ENCODE measurements at places on chromosomes 5 and 9.

DNA sequence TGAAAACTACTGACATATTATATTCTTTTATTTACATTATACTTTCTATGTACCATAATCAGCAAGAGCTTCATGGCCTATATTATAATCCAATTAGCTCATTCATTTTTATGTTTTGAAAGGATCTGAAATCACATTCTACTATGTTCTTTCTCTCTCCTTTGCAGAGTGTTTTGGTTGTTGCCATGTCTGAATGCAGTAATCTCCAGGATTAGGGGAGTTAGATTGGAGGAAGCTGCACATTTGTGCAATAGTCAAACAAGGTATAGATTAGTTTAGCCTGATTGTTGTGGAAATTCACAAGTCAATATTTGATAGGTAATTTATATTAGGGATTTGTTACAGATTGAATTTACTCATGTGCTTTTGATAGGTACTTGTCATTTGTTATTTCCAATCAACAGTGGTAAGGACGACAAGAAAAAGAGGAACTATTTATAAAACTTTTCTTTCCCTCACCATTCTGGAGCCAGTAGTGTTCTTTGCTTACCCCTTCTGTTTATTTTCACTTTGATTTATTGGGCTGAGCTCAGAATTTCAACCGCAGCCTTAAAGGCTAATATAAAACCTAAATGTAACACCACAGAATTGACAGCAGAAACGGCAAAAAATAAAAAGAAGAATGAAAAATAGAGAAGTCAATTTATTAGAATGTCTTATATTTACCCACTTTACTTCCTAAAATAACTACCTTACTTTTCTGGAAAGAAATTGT lies 597.0 kb downstream of the CHSY3 start:
- no peak for DNase-seq

DNA sequence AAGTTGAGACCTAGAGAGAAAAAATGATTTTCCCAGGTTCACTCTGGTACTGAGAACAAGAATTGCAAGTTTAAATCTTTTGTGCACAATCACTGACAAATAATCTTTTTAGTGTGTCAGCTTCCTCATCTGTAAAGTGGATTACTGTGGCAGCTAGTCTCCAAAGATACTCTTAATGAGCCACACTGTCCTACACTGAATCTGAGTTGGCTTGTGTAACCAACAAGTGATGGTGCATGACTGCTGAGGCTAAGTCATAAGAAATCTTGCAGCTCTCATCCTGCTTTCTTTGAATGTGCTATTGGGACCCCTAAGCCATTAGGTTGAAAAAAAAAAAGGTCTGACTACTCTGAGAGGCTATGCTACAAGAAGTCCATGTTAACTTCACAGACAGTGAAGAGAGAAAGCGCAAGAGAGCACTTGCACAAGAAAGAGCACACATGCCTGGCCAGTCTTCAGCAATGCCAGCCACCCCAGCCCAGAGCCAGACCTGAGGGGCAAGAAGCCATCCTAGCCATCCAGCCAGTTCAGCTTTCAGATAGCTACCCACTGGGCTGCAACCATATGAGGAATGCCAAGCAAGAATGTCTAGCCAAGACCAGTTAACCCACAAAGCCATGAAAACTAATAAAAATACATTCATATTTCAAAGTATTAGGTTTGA lies 419.4 kb downstream of the RAB3C start:
- DNase-seq: no peak

GRCh38 chr9:20621471-20622329 lies 599 bp downstream of the MLLT3 start:
- DNase-seq: peak; percentile 61

- DNase-seq: no peak
Observed at GRCh38 chr9:104826079-104826775, 62.3 kb downstream of the NIPSNAP3B start.

DNA sequence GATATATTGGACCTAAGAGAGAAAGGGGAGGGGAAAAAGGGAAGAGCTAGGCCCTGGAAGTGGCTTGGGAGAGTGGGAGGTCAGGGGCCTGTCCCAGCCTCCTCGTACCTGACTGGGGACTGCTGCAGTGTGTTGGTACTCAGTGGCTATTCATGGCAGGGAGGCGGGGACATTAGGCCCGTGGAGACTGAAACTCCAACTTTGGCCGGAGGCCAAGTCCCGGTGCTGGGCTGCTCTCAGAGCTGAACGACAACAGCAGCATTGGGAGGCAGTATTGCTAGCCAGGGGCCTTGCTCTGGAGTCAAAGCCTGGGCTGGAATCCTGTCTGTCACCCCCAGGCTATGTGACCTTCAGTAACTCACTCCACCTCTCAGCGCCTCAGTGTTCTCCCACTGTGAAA lies 37.8 kb downstream of the NEURL1B start:
- DNase-seq: peak; percentile 90

DNA sequence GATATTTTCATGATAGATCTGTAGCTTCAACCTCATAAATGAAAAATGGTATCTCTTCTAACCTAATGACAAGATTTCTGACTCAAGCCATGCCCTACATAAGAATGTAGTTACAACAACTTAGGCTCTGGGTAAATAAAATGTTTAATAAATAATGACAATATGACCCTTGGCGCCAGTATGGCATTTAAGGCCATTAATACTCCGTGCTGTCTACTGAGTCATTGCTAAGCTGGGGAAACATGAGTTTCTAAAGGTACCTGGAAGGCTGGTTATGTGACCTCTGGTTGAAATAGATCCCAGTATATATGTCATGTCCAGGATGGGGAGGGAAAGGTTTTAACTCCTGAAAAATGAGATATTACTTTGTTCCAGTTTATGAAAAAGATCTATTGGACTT lies 58.0 kb upstream of the CEMIP2 start:
- DNase-seq: no peak

DNA sequence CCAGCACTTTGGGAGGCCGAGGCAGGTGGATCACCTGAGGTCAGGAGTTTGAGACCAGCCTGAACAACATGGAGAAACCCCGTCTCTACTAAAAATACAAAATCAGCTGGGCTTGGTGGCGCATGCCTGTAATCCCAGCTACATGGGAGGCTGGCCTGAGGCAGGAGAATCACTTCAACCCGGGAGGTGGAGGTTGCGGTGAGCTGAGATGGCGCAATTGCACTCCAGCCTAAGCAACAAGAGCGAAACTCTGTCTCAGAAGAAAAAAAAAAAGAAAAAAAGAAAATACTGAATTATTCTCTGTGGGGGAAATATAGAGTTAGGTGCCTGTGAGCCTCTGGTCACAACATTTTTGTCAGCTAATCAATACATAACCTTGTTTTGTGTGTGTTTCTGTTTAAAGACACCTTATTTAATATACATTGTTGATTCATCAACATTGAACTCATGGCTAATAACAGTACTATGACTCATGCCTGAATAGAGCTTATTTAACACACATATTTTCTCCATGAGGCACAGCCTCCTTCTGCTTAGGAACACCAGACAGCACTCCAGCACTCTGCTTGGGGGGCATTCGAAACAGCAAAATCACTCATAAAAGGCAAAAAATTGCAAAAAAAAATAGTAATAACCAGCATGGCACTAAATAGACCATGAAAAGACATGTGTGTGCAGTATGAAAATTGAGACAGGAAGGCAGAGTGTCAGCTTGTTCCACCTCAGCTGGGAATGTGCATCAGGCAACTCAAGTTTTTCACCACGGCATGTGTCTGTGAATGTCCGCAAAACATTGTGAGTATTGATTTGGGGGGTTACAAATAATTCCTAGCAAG lies at the start of gene IL31RA:
Gene IL31RA (plus strand): TSS at position 519 of the 836 bp plus-strand sequence. CDS start 214 bp downstream, at position 733.
- no peak for DNase-seq

DNA sequence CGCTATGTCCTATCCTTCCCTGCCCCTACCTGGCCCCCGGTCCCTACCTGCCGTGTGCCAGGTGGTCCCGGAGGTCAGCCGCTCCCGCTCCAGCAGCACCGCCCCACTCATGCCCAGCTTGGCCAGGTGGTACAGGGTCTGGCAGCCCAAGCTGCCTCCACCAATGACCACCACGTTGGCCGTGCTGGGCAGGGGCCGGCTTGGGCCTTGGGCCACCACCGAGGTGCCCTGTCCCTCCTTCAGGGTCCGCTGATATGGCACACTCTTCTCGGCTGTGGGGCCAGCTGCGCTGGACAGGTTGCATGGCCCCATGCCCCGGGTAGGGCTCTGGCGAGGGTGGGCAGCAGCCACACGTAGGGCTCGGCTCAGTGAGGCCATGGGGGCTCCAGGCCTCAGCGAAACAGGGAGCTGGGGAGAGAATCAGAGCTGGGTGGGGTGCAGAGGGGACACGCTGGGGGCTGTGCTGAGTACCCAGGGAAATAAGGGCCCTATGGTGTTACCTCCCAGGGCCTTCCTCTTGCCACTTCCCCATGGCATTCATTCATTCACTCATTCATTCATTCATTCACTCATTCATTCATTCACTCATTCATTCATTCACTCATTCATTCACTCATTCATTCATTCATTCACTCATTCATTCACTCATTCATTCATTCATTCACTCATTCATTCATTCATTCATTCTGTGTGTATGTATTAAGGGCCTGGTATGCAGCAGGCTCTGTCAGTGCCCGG lies 4.2 kb downstream of the SARDH start:
- DNase-seq: no peak

DNA sequence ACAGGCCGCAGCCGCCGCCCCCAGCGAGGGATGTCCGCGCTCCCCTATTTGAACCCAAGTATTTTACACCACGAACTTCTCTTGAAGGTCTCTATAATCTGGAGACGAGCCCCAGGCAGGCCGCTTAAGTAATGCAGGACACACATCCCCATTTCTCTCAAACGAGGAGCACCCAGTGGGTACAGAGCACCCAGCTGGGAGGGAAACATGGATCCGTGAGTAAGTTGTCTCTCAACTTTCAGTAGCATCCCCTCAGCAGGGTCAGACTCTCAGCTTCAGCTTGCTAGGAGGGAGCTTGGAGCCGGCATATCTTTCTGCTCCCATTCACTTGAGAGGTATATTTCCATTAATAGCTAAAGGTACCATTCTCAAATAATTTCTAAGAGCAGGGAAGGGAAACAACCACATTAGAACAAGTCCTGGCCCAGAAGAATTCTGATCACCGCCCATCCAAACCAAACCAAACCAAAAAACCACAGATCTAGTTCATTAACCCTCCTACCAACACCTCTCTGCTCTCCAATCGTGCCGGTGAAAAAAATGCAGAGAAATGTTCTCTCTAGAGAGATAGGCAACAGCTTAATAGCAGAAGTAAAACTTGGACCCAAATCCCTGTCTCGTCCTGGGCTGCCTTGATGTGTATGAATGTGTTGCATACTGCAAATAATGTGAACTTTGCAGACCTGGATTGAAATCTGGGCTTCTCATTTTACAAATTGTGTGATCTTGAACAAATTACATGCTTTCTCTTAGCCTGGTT lies 910 bp downstream of the TDRD7 start:
- DNase-seq: peak; percentile 47

DNA sequence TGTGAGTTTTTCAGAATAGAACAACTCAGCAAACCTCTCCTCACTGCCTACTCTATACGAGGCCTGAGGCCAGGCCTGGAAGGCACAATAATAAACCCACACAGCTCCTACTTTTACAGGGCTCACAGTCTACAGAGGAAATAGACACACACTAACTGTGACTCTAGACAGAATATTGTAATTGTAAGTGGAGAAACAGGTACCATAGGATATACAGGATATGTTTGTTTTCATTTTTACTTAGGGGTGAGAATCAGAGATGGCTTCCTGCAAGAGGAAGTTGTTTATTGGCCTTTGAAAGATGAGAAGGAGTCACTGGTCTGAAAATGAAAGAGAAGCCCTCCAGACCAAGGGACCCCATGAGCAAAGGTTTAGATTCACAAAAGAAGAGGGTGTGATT lies 35.8 kb upstream of the TGFBR1 start:
- no peak for DNase-seq

DNA sequence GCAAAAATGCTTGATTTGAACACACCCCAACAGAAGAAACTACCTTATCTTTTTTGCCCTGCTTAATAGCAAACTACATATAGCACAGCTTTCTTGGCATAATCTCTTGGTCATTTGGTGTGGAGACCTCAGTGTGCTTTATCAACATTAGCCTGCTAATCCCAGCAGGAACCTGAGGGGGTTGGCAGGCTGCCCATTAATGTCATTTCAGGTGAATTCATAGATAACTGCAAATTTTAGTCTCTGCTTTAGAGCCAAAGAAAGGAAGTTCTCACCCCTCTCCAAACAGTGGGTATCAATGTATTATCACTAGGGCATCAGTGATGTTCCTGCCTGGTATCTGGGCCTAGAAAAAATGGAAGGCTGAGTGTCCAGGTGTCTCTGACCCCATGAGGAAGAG lies 489.0 kb downstream of the NTRK2 start:
- DNase-seq: no peak

DNA sequence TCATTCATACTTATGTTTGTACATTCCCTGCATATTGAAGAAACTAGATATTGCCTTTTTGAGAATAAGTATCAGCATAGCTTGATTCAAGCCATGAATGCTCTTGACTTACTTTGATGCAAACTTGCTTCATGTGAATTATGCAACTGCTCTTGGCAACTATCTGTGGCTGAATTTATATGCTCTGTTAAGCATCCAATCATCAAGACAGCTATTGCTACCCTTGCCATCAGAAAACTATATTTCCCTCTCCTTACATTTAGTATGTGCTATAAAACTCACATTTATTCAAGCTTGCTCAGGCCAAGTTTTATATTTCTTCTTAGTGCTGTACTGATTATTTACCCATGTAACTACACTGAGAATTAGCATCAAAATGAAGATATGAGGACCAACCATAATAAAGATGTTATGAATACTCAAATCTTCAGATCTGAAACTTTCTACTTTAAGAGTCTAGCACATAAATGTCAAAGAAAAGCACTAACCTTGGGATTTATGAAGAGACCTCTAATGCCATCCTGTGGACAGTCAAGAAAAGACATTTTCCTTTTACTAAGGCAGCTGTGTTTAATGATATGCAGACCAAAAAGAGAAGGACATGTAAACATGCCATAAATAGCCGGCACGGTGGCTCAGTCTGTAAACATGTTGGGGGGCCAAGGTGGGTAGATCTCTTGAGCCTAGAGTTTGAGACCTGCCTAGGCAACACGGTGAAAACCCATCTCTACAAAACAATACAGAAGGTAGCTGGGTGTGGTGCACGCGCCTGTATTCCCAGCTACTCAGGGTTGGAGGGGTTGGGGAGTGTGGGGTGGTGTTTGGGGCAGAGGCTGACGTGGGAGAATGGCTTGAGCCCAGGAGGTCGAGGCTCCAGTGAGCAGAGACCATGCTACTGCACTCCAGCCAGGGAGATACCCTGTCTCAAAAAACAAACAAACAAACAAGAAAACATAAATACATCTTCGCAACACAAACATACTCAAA lies 267.0 kb upstream of the TYRP1 start:
- no peak for DNase-seq

GRCh38 chr5:111997711-111998110 lies 240.7 kb upstream of the NREP start:
- no peak for DNase-seq

GRCh38 chr5:180251141-180251540 lies 40.7 kb downstream of the MAPK9 start:
- DNase-seq: no peak
